ENCODE measurements at places on chromosomes 1 and 21.

GRCh38 chr1:197145446-197146024, 934 bp downstream of the ASPM start:
- DNase-seq: no peak

DNA sequence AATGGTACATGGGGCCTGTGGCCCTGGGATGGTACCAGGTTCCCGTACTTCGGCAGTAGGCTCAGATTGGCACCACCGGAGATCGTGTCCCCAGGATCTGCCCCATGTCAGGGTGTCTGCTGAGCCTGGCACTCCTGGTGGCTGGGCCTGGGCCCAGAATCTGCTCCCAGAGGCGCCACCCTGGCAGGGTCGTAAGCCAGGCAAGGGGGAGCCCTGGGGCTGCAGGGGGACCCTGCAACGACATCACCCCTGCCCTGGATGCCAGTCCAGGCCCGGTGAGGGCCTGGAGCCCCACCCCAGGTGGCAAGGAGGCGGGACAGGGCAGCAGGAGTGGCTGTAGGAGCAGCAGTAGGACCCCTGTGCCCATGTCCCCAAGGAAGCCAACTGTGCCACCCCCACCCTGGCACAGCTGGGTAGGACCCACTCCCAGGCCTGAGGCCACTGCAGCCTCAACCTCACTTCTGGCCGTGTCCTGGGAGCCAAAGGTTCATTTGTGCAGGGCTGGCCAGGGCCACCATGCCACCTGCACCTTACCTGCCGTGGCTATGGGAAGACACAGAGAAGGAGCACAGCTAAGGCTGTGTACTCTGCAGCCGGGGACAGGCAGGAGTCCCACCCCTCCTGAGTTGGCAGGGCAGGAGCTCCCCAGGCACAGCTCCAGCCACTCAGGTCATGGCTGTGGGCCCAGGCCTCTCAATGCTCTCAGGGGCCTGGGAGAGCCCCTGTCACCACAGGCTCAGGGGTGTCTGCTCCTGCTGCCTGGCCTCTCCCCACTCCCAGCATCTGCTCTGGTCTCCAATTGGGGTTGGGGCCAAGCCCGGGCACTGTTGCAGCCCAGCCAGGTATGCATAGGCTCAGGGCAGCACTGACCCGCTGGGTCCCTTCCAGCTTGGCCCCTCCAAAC, 141.7 kb downstream of the EIF4G3 start:
- no peak for DNase-seq

- DNase-seq: no peak
Observed at GRCh38 chr1:207742850-207743555, 8.9 kb upstream of the CD46 start.

DNA sequence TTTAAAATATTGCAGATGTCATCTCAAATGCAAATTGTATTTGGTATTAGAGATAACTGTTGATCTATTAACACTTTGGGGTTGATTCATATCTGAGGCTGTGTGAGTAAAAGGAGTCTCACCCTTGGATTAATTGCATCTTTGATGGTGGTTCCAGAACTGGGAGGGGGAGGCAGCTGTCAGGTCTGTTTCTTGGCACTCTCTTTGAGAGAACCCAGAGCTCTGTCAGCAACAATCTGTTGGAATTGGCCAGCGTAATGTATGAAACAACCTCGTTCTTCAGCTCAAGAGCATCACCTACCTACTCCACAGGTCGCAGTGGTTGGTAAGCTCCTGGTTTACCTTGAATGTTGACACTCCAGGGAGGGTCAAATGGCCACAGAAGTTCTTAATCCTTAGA, 424.1 kb downstream of the CAMTA1 start:
- no peak for DNase-seq

DNA sequence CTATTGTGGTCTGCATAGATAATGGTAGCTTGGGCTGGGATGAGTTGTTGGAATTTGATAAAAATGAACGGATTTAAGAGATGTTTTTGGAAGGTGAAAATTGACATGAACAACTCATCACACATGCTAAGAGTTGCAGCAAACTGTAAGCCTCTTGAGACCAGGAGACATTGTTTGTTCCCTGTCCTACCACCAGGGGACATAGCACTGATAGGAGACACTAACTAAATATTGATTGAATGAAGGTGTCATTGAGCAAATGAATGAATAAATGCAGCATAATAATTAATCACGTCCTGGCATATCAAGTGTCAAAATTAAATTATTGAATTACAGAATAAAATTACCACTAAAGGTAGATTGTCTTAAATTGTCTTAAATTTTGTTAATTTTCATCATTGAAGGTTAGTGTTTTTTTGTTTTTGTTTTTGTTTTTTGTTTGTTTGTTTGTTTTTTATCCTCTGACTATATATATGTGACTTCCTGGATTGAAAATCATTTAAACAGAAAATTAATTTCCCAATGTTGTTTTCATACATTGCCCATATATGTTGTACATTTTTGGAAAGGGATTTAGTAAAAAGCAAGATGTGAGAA, 285.3 kb upstream of the C1orf105 start:
- DNase-seq: no peak

- no peak for DNase-seq
Observed at GRCh38 chr1:201540846-201541735, 2.2 kb downstream of the NAV1 start.

- DNase-seq: no peak
Observed at GRCh38 chr1:168053681-168054080, 83.0 kb downstream of the GPR161 start.

DNA sequence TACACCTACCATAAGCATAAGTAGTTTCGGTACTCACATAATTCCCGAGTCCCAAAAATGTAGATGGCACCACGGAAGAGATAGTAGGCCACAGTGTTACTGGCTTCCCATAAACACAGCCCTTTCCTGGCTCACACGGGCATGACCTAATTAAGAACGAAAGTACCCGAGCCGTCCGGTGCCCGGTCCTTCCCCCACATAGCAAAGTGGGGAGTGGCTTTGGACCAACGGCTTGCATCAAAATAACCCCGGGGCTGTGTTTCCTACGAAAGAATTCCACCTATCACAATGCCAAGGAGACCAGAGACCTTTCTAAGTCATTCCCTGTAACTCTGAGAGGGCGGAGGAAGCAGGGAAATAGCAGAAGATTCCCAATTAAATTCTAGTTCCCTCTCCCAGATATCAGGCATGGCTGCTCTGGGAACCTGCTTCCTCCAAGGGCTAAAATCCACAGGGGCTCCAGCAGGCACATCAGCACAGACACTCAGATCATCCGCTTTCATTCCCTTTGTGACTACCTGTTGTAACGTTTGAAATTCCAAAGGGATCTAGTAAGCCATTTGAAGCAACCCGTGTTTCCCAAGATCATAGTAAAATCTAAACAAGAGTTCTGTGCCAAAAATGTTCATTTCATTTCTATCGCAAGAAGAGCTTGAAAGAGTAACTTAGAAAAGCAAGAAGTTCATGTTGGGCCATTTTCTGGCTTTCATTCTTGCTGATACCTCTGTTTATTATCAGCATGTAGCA, at the start of gene TMPRSS3:
Gene TMPRSS3 (minus strand): TSS at position 148 of the 747 bp plus-strand sequence. CDS start 635 bp downstream, outside the sequence.
- no peak for DNase-seq

GRCh38 chr1:236164273-236164672, 21.9 kb downstream of the GPR137B start:
- DNase-seq: no peak

GRCh38 chr1:28395181-28395580, 25.6 kb downstream of the PHACTR4 start:
- DNase-seq: no peak

GRCh38 chr1:17381161-17381560, 9.2 kb downstream of the PADI6 start:
- no peak for DNase-seq

GRCh38 chr1:70714149-70714548, 303.1 kb downstream of the CTH start:
- no peak for DNase-seq

GRCh38 chr21:46038871-46039397, 57.4 kb downstream of the COL6A1 start:
- DNase-seq: no peak

DNA sequence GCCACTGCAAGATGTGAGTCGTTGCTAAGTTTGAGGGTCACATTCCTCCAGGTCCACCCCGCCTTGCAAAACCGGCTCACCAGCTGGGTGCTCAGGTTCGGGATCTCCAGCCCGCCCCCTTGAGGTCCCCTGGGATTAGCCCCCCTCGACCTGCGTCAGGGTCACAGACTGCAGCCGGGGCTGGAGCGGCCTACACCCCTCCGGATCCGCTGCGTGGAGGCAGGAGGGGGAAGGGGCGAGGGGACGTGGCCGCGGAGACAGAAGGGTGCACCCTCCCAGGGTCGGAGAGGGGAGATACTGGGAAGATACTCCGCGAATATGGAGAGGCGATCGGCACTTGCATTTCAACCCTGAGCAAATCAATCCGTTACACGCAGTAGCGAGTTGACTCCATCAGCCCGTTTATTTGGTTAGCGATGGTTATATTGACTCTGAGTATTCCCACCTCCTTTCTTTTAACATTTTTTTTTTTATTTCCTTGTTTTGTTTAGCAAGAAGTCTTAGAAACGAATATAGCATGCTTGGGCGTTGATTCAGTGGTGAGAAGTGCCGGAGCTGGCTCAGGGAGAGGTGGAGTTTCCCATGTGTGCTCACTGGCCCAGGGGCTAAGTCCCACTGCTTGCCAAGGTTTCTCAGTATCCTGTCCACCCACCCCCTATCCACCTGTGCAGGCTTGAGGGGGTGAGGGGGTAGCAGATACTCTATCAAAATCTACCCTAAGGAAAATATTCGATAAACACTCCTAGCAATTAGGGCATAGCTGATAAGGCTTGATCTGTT, 997 bp downstream of the IFNAR2 start:
- DNase-seq: peak; percentile 10

GRCh38 chr1:115210302-115210711, 121.0 kb upstream of the TSPAN2 start:
- DNase-seq: no peak

GRCh38 chr1:26783646-26784022, 4.1 kb upstream of the PIGV start:
- no peak for DNase-seq

- DNase-seq: no peak
Observed at GRCh38 chr1:228937851-228938536, 202.7 kb downstream of the RHOU start.

- no peak for DNase-seq
Observed at GRCh38 chr1:232016616-232017015, 390.0 kb downstream of the DISC1 start.

DNA sequence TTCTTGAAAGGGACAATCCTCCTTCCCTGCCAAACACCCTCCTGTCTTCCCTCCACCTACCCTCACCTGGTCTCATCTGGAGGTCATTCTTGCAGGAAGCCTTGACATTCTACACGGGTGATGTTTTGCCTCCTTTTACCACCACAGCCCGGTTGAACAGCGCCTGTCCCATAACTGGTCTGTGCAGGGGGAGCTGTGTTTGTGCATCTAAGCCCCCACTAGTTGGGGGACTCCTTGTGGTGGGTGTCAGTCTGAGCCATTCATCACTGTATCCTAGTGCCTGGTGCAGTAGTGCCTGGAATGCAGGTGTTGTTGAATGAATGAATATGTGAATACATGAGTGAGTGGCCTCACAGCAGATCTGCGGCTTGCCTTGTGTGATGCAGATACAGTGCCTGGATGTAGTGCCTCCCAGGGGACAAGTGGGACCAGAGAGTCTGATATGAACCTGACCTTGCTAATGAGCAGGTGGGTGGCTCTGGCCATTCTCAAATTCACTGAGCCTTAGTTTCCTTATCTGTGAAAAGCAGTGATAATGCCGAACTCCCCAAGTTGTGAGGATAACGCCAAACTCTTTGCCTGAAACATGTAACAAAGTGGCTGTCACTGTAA, 79.8 kb downstream of the OMA1 start:
- DNase-seq: no peak

DNA sequence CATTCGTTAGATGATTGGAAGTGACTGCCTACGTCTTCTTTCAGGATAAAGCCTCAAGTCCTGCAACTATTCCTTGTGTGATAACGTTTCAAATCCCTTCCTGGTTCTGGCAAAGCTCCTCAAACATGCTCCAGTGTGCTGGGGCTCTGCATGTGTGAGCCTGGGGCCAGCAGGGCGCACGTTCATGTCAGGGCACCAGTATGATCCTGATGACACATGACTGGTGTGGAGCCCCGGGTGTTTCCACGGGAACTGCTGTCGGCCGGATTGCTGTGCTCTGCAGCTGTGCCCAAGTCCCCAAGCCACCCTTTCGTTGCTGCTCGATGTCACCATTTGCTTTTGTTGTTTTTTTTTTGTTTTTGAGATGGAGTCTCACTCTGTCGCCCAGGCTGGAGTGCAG, 21.3 kb downstream of the KRTAP10-1 start:
- DNase-seq: no peak

DNA sequence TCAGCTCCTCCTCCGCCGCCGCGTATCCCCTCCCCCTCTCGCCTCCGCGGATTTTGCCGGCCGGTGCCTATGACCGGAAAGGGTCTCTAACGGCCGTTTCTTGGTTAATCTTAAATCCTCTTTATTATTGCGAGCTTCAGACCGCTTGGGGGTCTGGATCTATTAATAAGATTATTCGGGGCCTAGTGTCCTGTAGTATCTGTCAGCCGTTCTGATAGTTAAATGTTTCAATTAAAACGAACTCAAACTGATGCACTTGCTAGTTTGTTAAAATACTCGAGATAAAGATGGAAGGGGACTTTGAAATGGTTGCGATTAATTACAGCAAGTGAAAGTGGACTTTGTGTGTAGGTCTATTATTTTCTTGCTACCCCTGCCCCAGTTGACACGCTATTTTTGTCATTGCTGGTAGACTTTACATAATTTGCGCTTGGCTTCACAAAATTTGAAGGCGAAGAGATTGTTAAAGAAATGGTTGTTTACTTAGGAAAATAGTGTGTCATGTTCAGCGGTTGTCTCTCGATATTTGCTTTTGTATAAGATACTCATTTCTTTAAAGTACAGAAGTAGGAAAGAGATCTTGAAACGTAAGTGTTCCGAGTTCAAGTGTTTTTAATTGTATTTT, 779 bp downstream of the SON start:
- DNase-seq: peak; percentile 44

- no peak for DNase-seq
Observed at GRCh38 chr1:53108646-53109580, 33.5 kb downstream of the SLC1A7 start.

- no peak for DNase-seq
Observed at GRCh38 chr1:99758073-99758511, 8.3 kb downstream of the FRRS1 start.

- DNase-seq: no peak
Observed at GRCh38 chr1:156434989-156435544, 65.5 kb downstream of the MEF2D start.

DNA sequence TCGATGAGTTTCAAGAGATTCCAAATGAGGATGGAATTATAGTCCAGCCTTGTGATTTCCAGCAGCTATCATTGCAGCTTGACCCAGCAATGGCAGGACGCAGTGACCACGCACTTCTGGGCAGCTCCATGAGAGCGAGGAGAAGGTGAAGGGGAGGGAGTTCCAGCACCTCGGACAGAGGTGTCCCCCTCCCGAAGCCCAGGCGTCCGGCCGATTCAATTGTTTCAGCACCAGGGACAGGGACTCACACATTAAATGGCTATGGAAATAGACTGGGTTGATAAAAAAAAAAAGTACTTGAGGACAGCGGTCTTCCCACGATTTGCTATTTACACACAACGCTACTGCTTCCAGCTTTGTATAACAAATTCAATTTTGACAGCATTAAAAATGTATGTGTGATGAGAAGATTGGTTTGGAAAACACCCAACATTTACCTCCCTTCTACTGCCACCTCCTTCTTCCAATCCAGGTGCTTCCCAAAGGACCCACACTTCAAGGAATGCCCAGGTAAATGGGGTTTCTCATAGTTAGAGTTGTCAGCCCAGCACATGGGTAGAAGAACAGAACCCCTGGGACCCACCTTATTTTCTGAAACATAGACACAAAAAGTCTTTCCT, 71.8 kb downstream of the DISP3 start:
- DNase-seq: no peak
